Purkinje cell (primary cell): ENCODE measurements at places on chromosomes 3 and 15. TPM values are rescaled to one million over a fixed set of nuclear protein-coding genes. Genes with fewer than 3 reads are reported as not detected.

Gene ECE2
- polyA plus RNA-seq: 1.2 and 3.1 TPM in 2 replicates

Gene ZMYND10
- not detected in 2 replicates for polyA plus RNA-seq

Gene SFMBT1
- polyA plus RNA-seq: 1.1 and 1.5 TPM in 2 replicates

Gene SERPINI1
- 687 and 886 TPM in 2 replicates for polyA plus RNA-seq

Gene SLC28A1
- not detected in 2 replicates for polyA plus RNA-seq

Gene MYZAP
- 3.5 TPM in 1 of 2 replicates, not detected in the other for polyA plus RNA-seq

Gene ACOX2
- 1.3 and 2.4 TPM in 2 replicates for polyA plus RNA-seq

Gene ADAMTS17
- polyA plus RNA-seq: 2.1 TPM in 1 of 2 replicates, not detected in the other

Gene CCK
- polyA plus RNA-seq: 294 TPM in 1 of 2 replicates, not detected in the other

Gene SMAD6
- polyA plus RNA-seq: not detected in 2 replicates

Gene TP63
- polyA plus RNA-seq: not detected in 2 replicates

Gene NOX5
- 0.05 TPM in 1 of 2 replicates, not detected in the other for polyA plus RNA-seq

Gene EPHA6
- polyA plus RNA-seq: 2.6 TPM in 1 of 2 replicates, not detected in the other

Gene PTPN9
- 3.5 and 4.9 TPM in 2 replicates for polyA plus RNA-seq

Gene ASB7
- 2.4 and 5.6 TPM in 2 replicates for polyA plus RNA-seq

Gene KCNMB2
- 3.3 TPM in 1 of 2 replicates, not detected in the other for polyA plus RNA-seq

Gene TMEM266
- 0.51 and 1.1 TPM in 2 replicates for polyA plus RNA-seq

Gene TPRG1
- polyA plus RNA-seq: 0.64 TPM in 1 of 2 replicates, not detected in the other

Gene THAP10
- polyA plus RNA-seq: 10.6 and 16.7 TPM in 2 replicates

Gene XCR1
- not detected in 2 replicates for polyA plus RNA-seq
